ENCODE measurements at places on chromosomes 13 and 19.

DNA sequence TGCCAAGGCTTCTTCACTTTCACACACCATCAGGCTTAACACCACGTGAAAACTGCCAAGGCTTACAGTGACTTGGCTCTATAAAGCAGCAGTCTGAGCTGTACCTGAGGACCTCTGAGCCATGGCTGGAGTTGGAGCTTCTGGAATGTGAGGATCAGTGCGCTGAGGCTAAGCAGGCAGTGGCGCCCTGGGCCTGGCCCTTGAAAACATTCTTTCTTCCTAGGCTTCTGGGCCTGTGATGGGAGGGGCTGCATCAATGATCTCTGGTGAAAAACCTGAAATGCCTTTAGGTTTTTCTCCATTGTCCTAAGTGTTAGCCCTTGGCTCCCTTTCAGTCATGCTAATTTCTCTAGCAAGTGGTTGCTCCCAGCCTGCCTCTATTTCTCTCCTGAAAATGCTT, 192.5 kb upstream of the PCDH20 start:
- DNase-seq = no peak

- no peak for DNase-seq
Observed at GRCh38 chr13:92734068-92734467, 492.5 kb upstream of the GPC6 start.

DNA sequence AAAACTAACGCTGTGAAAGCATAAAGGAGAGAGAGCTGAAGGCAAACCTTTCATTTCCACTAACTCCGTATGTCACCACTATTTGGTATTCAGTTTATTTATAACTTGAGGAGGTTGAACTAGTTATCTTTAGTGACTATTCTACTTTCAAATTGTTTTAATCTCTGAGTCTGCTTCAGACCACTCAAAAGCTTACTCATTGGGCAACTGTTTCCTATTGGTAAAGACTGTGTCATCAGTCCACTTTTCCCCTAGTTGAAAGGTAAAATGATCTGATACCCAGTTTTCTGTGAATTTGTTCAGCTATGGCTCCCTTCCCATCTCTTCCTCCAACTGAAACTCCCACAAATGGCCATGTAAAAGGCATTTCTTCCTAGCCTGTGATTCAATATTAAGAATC, 39.1 kb downstream of the TEX26 start:
- DNase-seq = no peak

DNA sequence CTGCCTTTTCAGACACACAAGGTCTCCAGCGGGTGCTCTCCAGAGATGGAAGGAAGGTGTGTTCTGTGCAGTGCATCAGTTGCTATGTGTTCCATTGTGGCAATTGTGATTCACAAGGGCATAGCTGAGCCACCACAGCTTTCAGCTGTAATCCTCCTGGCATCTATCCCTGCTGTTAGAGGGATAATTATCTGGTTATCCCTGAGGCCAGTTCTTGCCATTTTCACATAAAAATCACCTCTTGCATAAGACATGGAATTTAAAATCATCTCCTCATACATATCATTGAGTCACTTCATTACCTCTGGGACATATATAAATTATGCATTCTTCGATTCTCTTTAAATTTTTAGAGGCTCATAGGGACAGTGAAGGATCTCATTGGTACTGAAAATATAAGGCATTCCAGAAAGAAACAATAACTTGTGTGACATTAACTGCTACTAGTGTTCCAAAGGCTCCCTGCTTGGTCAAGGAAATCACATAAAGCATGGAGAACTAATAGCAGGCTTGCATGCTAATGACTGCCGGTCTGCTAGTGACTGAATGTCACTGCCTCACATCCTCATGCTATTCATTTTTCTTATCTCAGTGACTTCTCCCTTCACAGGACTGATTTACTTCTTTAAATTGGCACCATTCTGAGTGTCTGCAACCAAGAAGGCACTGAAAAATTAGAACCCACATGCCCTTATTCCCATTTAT, 214.0 kb downstream of the ENOX1 start:
- DNase-seq = no peak

- DNase-seq = no peak
Observed at GRCh38 chr19:58562122-58563033, 4.0 kb upstream of the UBE2M start.

DNA sequence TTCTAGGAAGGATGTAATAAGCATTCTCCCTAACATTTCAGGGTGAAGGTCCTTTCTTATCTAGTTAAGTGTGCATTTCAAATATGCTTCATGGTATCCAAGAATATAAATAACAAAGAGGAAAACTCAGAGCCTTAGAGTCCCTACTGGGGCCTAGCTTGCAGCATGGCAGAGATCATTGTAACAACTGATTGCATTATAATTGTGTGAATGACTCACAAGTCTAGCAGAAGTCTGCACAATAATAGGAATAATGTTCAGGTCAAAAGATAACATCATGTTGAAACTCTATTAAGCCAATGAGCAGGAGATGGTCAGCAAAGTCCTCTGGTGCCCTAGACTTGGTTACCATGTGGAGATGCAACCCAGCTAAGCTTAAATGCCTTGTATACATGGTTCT, 3.4 kb downstream of the POSTN start:
- no peak for DNase-seq

DNA sequence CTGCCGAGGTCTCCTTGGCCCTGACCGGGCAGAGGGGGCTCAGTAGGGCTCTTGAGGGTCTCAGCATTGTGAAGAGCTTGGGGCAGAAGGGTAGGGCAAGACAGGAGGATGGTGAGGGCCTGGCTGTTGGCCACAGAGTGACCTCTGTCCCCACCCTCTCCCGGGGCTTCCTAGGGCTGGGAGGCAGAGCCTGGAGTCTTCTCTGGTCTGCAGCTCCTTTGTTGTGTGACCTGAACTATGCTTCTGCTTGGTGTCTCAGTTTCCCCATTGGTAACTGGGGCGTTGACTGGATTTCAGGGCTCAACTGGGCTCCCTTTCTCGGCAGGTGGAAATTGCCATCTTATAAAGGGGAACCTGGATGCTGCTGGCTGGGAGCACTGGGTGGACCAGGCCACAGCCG, 30.1 kb upstream of the PEPD start:
- DNase-seq = no peak

DNA sequence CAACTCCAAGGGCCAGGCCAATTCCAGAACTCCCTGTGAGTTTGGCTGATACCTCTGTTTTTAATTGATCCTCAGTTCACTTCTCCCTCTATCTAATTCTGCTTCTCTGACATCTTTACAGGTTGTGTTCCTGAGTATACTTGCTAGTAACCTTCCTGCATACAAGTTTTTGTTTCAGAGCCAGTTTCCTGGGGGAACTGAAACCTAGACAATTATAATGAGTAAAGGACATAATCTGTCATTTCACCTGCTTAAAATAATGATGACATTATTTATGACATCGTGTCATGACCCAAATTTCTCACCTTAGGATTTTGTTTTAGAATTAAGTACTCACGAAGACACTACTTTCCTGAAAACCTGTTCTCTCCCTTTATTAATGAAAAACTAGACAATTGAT, 12.5 kb upstream of the MYCBP2 start:
- no peak for DNase-seq

DNA sequence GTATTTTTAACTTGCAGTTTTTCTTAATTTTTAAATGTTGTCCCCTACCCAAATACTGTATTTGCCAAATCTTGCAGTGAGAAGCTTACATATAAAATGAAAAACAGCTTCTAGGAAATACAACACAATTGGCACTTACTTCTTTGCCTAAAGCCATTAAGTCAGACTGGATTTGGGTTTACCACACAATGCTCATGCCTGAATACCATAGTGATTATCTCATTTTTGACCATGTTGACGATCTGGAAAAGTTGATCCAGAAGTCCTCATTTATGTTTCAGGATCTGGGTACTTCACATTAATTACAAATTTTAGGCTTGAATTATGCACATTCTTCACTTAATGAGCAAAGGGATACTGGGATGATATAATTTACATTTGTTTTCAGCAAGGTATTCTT, 2.4 kb downstream of the RNF6 start:
- DNase-seq = no peak

DNA sequence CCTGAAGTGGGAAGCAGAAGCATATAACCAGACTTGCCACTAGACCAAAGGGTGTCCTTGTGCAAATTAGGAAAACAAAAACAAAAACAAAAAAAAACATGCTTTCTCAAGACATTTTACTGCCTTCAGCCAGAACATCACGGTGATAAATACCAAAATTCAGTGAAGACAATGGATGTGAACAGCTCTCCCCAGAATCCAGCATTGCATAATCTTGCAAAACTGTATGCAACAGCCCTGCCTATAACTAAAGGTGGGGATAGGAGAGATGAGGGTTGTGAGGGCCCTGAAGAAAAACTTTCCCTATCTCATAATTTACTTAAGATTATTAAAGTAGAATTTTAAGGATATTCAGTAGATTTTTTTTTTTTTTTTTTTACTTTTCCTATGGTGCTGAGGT, 24.9 kb upstream of the NDFIP2 start:
- DNase-seq = no peak

DNA sequence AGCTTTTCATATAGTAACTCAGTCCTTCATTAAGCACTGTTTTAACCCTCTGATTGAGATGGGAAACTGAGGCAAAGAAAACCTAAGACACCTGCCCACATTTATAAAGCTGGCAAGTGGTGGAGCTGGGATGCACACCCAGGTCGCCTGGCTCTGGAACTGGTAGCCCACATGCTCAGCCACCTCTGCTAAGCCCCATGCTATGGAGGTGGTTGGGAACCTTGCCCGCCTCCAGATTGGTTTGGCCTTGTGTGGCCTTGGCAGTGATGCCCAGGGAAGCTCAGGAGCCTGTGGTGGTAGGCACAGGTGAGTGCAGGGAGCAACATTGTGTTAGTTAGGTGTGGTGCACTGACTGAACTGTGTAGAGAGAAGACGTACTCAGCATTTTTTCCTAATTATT, 370.2 kb downstream of the MTUS2 start:
- DNase-seq = no peak

GRCh38 chr13:27293076-27293691, 22.6 kb downstream of the RASL11A start:
- DNase-seq = no peak

- DNase-seq = no peak
Observed at GRCh38 chr13:113150550-113151365, 7.7 kb upstream of the PROZ start.

DNA sequence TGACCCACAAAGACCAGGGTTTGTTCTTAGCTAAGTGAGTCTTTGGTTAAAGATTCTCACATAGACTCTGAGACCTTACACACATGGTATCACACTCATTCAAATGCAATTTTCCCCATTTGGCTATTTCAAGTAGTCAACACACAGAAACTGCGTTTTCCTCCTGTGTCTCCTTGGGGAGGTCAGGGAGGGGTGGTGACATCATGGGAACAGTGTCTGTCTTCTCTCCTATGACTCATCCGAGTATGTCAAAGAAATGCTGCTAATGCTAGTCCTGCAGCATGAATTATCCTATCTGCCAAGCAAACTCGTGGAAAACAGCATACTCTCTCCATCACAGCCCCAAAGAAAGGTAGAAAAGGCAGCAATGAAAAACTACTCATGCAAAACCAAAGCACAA, 100.2 kb downstream of the ENOX1 start:
- no peak for DNase-seq

GRCh38 chr19:19447536-19448237, 42.2 kb downstream of the GATAD2A start:
- no peak for DNase-seq

GRCh38 chr19:54485851-54486250, 12.8 kb upstream of the CDC42EP5 start:
- DNase-seq = no peak

DNA sequence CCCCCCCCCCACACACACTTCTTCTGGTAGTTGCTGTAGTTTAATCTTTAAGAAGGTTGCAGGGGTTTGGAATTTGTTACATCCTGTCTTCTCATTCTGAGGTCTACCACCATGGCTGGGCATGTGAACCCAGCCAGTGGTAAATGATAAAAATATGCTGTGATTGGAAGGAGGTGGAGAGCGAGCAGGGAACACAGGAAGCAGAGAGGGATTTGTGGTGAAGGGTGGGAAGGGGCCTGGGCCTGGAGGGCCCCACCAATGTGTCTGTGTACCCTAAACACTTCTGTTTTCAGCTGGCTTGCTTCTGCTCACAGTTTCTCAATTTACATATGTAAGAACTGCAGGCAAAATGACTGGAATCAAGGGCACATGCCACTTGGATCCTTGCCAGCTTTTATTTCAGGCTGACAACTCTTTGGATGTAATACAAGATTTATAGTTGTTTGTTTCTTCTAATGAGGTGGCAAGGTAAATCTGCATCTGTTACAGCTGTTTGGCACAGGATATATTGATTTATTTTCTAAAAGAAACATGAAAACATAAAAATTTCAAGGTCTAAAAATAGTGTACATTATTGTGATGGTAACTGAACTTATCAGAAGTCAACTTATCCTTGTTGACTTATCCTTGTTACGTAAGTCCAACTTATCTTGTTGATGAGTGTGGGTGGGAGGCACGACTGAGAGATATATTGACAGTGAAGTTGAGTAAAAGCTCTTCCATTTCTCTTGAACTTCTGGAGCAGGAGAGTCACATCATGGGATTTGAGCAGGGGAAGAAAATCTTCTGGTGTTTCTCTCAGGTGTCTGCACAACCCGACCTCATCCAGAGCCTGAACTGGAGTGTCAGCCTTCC, 313.2 kb downstream of the SHISA2 start:
- DNase-seq = no peak

- no peak for DNase-seq
Observed at GRCh38 chr13:23352161-23352560, 81.3 kb downstream of the SACS start.

GRCh38 chr19:3954107-3954506, 16.8 kb downstream of the DAPK3 start:
- DNase-seq = no peak

GRCh38 chr13:46178143-46178542, 3.8 kb downstream of the LCP1 start:
- DNase-seq = no peak

GRCh38 chr13:45748941-45749759, 47.0 kb downstream of the CBY2 start:
- no peak for DNase-seq

- DNase-seq = no peak
Observed at GRCh38 chr19:32458500-32459123, 53.0 kb downstream of the DPY19L3 start.

GRCh38 chr13:94312511-94313216, 166.8 kb downstream of the DCT start:
- no peak for DNase-seq

DNA sequence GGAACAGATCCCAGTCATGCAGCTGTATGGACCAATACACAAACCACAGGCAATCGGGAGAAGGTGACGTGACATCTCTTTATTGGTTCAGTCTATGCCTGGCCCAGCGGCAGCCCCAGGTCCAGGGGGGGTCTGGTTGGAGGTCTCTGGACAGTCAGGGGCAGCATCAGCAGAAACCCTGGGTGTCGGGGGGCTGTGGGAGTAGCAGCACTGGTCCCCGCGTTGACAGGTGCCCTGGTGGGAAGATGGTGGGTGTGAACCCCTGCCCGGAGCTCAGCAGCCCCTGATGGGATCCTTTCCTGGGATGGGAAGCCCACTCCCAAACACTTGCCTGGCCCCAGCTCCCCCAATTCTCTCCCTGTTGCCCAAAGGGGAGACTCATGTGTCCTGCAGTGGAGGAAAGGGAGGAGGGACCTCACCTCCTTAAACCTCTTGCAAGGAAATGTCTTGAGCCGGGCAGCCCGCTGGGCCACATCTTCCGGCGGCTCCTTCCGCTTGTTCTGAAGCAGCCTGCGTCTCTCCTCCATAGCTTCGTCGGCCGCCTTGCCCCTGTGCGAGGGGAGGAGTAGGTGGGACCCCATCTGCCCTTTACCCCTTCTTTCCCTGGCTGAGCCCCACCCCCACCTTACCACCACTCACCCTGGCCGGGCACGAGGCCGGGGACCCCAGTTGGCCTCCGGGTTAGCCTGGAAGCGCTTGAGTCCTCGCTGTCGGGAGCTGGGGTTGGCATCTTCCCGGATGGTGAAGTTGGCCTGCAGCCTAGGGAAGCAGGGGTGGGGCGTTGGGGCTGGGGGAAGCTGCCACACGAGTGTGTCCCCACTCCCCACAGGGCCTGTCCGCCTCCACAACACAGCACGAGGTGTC, 2.4 kb upstream of the LYL1 start:
- DNase-seq = no peak
